ENCODE measurements at places on chromosomes 4 and X. TPM values are rescaled to one million over a fixed set of nuclear protein-coding genes. Genes with fewer than 3 reads are reported as not detected.

DNA sequence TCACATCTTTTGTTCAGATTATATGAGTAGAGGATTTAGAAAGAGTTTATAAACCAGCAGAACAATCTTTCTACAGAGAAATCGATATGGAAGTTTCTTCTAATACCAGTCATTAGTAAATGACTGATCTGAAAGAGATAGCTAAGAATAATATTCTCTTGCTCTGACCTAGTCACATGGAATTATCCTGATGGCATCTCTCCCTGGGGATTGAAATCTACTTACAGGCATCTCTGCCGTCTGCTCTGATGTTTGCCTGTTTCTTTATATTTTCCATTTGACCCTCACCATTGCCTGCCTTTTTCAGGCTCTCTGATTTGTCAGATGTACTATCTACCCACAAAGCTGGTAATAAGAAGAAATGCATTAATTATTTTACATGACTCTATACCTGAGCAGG lies 1157.3 kb downstream of the PCDH7 start:
- no peak for DNase-seq

Gene CLDN34
- not detected for polyA plus RNA-seq

GRCh38 chr4:138734746-138735145 lies 280.8 kb upstream of the NOCT start:
- DNase-seq, result no peak

Gene LPAR4
- 34.1 TPM for polyA plus RNA-seq

Gene HAND2
- polyA plus RNA-seq, result 0.34 TPM

DNA sequence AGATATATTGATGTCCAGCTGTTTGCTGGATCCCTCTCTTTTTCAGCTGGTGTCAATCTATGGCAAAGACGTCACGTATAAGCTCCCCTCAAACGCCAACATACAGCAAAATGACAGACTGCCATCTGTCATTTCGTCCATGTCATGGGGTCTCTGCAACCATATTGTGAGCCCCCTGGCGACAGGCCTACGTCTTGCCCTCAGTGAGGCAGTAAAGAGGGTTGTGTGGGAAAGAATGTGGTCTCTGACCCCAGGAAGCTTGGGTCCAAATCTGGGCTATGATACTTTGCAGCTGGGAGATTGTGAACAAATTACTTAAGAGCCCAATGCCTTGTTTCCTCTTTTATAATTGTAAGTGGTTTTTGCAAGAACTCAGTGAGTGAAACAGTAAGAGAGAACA lies 7.4 kb downstream of the SUPT20HL2 start:
- DNase-seq, result no peak

Measured in muscle of arm (tissue), 14 donors.